NCI-H226 (cell line): ENCODE measurements at places on chromosomes 1 and 21.

GRCh38 chr1:84366786-84367185, 31.5 kb upstream of the DNASE2B start:
- peak; percentile 83 for DNase-seq

GRCh38 chr1:169527451-169528214, 41.9 kb upstream of the SLC19A2 start:
- no peak for DNase-seq

DNA sequence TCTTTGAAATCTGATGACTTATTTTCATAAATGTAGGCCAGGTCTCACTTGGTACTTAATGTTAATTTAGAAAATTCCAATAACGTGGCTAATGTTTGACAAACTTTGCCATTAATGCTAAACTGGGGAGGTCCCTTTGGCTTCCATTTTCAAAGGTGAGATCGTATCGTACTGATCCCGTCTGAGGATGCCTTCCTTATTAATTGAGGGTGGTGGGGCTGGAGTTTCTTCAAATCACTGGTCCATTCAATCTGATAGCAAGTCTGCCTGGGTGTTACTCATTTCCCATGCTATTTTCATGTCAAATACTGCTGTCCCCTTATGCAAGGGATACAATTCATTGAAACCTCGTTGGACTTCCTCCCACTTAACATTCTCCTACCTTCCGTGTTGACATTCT, 327.1 kb downstream of the DISC1 start:
- no peak for DNase-seq

DNA sequence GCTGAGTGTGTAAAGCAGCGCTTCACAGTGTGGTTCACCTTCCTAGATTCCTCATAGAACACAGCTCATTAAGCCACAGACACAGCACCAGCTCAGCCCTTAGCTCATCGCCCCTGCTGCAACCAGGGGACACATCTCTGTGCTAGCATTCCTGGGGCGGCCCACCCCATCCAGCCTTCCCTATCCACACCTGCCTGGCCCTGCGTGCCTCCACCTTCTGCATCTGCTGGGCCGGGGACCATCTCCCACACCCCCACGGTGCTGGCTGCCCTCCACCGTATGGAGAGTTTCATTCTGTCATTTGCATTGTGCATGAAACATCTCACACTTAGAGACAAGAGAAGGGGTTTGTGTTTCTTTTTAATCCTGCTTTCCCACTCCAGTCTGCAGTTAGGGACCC, 35.8 kb upstream of the PRSS38 start:
- DNase-seq: no peak

DNA sequence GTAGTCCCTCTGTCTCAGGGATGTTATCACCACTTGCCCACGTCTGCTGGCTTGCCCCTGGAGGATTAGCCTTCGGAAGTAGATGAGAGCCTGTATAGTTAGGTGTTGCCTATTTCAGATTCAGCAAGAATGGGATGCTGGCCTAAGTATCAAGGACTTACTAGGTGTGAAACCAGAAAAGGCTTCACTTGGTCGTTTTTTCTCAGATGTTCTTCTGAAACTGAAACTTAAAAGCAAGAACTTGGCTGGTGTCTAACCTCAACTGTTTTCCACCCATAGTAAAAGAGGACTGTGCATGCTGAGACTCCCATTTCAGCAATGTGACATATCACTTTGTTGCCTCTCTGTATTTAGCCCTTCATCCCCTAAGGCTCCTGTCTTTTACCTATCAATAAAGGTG, 67.0 kb upstream of the LRRC53 start:
- DNase-seq: no peak
